ENCODE measurements at places on chromosomes 7 and 10.

DNA sequence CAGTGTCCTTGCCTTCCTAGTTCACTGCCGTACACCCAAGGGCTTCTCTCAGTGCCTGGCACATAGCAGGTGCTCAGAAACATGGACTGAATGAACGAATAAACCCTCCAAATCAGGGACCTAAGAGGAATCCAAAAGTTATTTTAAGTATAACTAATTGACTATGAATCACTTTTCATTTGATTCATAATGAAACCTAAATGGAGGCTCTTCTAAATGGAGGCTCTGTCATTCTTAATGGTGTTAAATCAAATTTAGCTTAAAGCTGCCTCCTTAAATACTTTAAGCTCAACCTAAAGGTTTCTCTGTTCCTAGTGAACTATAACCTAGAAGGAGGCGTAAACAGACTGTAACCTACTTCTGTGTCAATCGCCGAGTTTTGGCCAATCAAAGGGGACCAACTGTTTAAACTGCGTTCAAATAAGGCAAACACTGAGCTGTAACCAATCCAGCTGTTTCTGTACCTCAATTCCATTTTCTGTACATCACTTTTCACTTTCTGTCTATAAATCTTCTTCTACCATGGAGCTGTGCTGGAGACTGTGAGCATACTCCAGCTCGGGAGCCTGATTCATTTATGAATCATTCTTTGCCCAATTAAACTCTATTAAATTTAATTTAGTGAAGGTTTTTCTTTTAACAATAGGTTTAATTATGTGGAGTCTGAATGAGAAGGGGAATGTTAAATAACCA, 11.0 kb downstream of the PYROXD2 start:
- DNase-seq: no peak

- DNase-seq: no peak
These were observed 71.8 kb upstream of the LRRN3 start for GRCh38 chr7:111018960-111019736.

GRCh38 chr7:74002474-74003017, 25.4 kb upstream of the ELN start:
- no peak for DNase-seq

GRCh38 chr10:30190577-30191552, 131.5 kb upstream of the JCAD start:
- no peak for DNase-seq

DNA sequence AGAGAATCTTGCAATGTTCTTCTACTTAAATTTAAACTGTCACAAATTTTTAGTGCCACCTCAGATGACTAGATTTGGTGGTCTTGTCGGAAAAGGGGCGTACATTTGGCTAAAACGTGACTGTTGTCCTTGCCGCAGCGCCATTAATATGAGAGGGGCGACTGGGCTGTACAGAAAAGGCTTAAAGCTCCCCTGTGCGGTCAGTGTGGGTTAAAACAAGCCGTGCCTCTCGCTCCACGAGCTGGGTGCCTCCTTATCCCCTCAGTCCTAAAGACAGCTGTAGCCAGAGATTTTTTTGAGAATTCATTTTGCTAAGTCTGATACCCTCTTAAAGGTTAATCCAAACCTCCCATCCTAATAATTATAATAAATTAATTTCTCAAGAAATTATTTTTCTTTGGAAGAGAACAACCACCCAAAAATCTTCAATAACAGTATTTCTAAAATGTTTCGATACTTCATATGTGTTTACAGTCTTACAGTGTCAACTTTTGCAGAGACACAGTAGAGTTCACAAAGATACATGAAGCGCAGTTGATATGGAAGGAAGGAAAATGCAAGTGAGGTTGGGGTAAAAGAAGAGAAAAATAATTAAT, 68.6 kb downstream of the C7orf25 start:
- DNase-seq: peak; percentile 37

- no peak for DNase-seq
These were observed 165.9 kb downstream of the DNAJB6 start for GRCh38 chr7:157502701-157503111.

GRCh38 chr7:9083837-9084236, 650.4 kb downstream of the NXPH1 start:
- no peak for DNase-seq

DNA sequence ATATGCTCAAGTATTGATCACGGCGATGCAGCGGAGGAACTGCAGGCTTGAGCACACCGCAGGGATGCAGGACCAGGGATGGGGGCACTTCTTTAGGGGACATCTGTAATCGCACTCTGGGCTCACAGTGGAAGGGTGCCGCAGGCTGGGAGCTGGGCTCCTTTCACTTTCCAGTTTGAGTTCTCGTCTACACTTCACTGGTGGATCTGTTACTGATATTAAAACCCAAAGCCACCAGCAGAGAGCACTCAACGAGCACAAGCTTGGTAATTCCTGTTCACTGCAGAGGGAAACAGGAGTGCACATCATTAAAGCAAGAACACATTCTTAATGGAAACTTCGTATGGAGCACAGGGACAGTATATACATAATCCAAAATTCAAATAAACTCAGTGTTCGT, 91.3 kb downstream of the PARD3 start:
- DNase-seq: peak; percentile 60

GRCh38 chr7:113796557-113796956, 122.3 kb downstream of the PPP1R3A start:
- peak; percentile 49 for DNase-seq

DNA sequence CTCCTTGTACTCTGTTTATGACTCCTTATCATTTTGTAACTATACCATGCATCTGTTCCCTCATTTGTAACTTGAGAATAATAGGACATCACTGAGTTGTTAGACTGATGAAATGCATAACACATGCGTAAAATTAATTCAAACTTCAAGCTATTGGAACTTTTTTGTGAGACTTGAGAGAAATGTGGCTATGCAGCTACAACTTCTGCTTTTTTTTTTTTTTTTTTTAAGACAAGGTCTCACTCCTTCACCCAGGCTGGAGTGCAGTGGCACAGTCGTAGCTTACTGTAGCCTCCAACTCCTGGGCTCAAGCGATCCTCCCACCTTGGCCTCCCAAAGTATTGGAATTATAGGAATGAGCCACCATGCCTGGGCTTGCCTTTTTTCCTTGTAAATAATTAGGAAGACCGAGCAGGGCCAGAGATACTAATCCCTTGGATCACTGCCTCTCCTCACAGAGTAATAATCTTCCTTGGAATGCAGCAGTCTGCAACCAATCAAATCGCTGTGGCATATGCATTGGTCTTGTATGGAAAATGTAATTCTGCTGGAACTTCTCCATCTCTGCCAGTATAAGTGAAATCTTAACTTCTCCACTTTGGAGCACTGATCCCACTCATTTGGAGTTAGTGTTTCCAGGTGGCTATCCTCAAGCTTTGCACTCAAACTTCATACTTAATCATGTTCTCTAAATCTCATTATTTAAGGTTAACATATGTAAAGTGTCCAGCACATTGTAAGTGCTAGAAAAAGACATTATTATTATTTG, 2.0 kb upstream of the PANK1 start:
- no peak for DNase-seq

Data from fibroblast of the conjunctiva (primary cell).